ENCODE measurements at places on chromosomes 16 and 17.

GRCh38 chr17:20205609-20206008 is 196.4 kb downstream of the SPECC1 start:
- DNase-seq = no peak

GRCh38 chr16:57748596-57748995 is 13.0 kb downstream of the KATNB1 start:
- no peak for DNase-seq

DNA sequence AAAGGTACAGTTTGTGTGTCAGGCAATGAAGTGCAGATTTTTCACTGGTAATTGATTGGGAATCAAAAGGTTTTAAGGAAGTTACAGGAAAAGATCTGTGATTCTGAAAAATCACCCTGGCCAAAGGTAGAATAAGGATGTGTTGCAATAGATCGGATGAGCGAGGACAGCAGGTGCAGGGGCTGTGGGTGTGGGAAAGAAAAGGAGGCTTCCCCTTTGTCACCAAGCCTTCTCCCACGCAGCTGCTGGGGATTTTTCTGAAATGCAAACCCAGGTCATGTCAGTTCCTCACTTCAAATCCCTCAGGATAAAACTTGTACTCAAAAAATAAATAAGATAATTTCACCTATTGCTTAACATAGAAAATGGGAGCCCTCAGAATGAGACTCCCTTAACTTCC is 47.9 kb upstream of the ARHGAP17 start:
- DNase-seq = no peak

GRCh38 chr16:75481475-75481874 is 13.8 kb downstream of the CHST6 start:
- DNase-seq = no peak

DNA sequence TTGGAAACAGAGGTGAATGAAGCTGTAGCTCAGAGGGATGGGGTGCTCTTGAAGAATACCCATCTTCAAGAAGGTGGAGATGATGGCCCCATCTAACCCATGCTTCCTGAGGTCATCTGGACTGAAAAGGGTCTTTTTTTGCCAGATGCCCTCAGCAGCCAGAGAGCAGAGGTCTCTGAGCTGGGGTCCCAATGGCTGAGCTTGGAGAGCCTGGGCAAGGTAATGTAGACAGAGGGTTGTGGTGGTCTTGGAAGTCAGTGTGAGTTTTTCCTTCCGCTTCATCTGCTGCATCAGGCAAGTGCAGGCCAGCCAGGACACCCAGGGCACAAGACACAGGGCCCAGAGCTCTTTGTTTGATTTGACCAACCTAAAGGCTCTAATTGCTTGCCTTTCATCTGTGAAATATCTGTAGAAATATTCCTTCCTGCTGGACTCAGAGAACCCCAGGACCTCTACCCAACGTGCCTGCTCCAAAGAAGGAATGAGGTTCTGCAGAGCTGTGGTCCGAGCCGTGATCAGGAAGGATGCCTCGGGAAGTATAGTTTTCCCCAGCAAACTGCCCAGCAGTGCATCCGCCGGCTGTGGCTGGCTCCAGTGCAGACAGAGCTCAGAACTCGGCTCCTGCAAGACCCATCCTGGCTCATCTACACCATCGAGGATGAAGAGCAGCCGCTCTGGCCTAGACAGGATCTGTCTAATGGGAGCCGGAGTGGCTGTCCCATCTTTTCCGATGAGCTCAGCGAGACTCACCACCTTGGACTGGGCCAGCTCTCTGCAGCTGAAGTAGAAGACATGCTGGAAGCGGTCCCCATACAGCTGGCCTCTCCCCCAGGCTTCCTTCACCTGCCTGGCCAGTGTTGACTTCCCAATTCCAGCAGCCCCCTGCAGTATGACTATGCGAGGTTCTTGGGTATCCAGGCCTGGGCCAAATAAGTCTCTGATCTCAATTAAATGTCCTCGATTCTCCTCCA is 25.2 kb downstream of the NLRP1 start:
- DNase-seq = no peak

DNA sequence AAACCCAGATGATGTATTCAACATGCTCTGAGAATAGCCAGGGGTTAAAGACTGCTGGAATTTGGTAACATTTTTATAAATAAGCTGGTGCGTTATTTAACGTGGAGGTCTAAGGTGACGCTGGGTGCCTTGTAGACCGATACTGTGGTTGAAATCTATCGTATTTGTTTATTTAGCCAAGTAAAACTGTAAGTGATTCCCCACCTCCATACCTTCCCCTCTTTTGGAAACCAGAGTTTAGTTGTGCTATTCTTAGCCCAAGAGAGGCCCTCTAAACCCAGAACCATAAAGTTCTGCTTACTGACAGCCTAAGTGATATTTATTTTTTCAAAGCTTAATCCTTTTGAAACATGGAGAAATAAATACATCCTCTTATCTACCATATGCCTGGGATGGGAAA is 744.5 kb downstream of the WWOX start:
- DNase-seq = no peak

DNA sequence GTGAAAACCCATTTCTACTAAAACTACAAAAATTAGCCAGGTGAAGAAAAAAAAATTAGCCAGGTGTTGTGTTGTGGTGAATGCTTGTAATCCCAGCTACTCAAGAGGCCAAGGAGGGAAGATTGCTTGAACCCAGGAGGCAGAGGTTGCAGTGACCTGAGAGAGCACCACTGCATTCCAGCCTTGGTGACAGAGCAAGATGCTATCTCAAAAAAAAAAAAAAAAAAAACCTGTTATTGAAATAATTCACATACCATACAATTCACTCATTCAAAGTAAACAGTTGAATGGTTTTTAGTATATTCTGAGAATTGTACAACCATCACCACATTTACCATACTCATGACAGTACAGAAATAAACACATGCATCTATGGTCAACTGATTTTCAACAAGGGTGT is 31.0 kb downstream of the ZNRF1 start:
- no peak for DNase-seq

DNA sequence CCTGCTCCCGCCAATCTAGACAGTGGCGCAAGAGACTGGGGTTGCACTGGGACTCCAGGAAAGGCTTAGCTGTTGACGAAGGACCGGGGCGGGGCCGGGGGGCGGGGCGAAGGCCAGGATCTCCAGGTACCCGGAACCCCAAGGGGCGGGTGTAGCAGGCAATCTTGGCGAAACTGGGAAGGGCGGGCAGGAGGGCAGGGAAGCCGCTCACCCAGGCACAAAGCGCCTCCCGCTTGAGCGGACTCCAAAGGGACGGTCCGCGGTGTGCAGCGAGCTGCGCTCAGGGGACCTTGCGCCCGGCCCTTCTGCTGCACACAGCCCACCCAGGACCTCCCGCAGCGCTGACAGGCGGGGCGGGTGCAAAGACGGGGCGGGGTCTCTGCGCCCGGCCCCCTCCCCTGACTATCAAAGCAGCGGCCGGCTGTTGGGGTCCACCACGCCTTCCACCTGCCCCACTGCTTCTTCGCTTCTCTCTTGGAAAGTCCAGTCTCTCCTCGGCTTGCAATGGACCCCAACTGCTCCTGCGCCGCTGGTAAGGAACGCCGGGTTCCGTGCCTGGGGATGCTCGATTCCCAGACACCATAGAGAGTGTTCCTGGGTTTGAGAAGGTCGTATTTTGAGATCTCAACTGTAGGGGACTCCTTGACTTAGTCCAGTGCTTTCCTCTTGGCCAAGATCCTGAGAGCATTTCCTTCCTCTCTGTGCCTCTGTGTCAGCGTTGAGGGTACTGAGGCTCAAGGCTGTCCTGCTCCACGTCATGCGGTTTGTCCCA is at the start of gene MT1F:
Gene MT1F, plus strand, starts transcription at position 405 of the 772 bp plus-strand sequence. Its CDS starts 100 bp downstream, at position 505.
- DNase-seq = no peak

GRCh38 chr17:611202-611601 is 103.4 kb downstream of the VPS53 start:
- no peak for DNase-seq

DNA sequence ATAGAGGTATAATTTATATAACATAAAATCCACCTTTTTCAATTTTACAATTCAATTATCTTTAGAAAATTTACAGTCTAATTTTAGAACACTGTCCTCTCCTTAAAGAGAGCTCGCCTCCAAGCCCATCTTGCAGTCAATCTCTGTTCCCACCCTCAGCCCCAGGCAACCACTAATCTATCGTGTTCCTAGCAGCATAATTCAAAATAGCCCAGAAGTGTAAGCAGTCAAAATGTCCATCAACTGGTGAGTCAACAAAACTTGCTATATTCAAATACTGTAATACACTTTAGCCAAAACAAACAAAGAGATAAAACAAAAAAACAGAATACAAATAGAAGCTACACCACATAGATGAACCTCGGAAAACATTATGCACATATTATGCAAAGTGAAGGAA is 1006.8 kb upstream of the EEF2KMT start:
- no peak for DNase-seq

Data from activated CD8-positive, alpha-beta memory T cell treated with anti-CD3 and anti-CD28 coated beads for 4 hours (primary cell).